ENCODE measurements at places on chromosomes 5 and 9.

- DNase-seq: no peak
Observed at GRCh38 chr5:53507013-53507412, 26.6 kb downstream of the FST start.

GRCh38 chr5:149130121-149130914 is 11.0 kb upstream of the ABLIM3 start:
- DNase-seq: no peak

- DNase-seq: no peak
Observed at GRCh38 chr5:43523662-43524072, 8.7 kb upstream of the C5orf34 start.

DNA sequence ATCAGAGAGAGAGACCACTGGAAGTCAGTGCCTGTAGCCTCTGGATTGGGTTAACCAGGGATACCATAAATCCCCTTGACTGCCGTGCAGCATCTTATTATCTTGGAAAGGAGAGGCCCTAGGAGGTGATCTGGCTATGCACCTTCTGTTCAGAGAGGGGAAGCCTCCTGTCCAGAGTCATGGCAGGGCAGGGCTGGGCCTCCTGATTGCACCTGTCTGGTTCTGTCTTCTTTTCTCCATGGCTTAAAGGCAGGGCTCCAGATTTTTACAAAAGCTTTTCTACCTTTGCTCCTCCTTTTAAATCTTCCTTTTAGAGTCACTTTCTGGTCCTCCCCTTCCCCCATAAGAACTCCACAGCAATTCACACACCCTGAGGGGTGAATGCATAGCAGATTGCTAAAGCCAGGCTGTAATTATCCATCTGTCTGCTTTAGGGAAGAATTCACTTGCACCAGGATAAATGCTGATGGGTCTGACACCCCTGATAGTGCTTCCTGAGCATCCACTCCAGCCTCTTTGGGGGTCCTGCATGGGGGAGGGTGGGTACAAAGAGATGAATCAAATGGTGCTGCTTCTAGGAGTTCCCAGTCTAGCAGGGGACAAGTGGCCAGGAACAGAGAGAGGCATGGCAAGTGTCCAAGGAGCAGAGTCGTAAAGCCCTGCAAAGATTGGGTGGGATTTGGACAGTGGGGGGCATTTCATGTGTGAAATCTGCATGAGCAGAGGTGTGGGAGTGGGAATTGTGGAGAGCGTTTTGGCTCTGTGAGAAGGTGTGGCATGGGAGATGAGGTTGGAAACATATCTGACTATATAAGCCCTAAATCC is 141.3 kb upstream of the ALDH1B1 start:
- DNase-seq: no peak

DNA sequence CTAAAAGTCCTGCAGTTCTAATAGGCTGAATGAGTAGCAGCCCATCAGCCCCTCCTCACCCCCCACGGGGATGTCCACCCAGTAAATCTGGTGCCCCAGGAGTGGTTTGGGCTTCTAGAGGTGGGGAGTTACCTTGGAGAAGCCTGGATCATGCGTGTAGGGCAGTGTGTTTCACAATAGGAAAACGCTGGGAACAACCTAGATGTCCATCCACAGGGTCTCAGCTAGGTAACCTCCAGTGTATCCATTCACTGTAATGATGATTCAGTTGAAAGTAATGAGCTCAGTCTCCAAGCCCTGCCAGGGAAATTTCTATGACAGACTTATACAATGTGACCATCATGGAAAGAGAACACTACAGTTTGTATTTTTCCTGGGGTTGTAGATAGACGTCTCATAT is 51.8 kb downstream of the NDST1 start:
- no peak for DNase-seq

Data from hepatocyte (in vitro differentiated cells).